ENCODE measurements at places on chromosomes 1 and 21. TPM values are rescaled to one million over a fixed set of nuclear protein-coding genes. Genes with fewer than 3 reads are reported as not detected.

Gene A3GALT2
- total RNA-seq: not detected

Gene FCGR3A
- 0.55 TPM for total RNA-seq

Gene OR2M3
- total RNA-seq: not detected

Gene MINDY1
- total RNA-seq: 37.7 TPM

Data from activated naive CD4-positive, alpha-beta T cell treated with anti-CD3 and anti-CD28 coated beads, Interleukin-2, amount 10 ng/mL, durations not matched to agents 5 hours and 36 hours (primary cell).